ENCODE measurements at places on chromosomes 4 and X.

DNA sequence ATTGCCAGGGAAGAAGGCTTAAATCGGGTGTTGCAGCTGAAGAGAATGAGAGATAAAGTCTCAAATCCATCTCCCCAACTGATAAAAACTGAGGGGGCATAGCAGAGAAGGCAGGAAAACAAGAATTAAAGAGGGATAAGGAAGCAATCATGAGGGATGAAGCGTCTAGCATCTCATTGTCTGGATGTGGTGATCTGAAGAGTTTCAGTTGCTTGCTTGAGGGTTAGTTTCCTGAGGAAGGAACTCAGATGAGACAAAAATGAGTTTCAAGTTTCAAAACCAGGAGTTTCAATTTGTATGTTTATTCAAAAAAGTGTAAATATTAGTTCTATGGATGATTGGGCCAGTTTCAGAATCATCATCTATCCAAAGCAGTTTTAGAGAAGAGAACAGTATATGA lies 496.9 kb downstream of the RAB28 start:
- no peak for DNase-seq

GRCh38 chrX:63275127-63275526 lies 76.0 kb downstream of the SPIN4 start:
- no peak for DNase-seq

- DNase-seq, result no peak
These were observed 1.3 kb downstream of the TBL1X start for GRCh38 chrX:9466124-9466495.

GRCh38 chr4:102343964-102344519 lies 1.2 kb downstream of the SLC39A8 start:
- DNase-seq, result no peak

- DNase-seq, result no peak
These were observed 23.4 kb upstream of the SLC10A7 start for GRCh38 chr4:146545102-146545501.

- DNase-seq, result no peak
These were observed 28.6 kb upstream of the KIAA1210 start for GRCh38 chrX:119156241-119156640.

- DNase-seq, result no peak
These were observed 708.6 kb downstream of the C4orf33 start for GRCh38 chr4:129804461-129804981.

DNA sequence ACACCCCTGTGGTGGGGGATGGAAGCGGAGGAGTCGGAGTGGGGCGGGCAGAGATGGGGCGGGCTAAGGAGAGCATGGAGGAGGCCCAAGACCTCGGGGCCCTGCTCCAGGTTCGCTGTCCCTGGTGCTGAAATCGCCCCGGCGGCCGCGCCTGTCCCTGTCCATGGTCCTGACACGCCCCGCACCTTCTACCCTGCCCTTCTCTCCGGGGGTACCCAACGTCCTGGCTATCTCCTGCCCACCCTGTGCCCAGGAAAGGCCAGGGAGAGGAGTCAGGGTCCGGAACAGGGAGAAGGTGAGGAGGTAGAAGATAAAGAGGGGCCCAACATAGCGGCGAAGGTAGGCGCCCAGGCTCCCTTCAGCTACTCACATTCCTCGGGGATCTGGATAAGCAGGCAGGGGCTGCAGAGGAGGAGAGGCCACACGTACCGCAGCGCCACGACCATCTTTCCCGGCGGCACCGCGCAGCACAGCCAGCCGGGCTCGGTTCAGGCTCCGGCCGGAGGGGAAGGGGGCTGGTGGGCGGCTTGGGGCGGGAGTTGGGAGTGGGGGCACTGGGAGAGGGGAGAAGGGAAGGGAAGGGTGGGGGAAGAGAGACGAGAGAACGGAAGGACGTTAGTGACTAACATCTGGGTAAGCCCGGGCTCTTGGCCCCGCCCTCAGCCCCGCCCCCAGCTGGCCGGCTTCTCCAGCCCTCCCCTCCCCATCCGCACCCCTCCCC lies 10.4 kb downstream of the L1CAM start:
- peak; percentile 54 for DNase-seq

GRCh38 chr4:124903995-124904722 lies 191.6 kb upstream of the ANKRD50 start:
- no peak for DNase-seq

- DNase-seq, result no peak
These were observed 24.4 kb downstream of the TXK start for GRCh38 chr4:48109413-48110263.

DNA sequence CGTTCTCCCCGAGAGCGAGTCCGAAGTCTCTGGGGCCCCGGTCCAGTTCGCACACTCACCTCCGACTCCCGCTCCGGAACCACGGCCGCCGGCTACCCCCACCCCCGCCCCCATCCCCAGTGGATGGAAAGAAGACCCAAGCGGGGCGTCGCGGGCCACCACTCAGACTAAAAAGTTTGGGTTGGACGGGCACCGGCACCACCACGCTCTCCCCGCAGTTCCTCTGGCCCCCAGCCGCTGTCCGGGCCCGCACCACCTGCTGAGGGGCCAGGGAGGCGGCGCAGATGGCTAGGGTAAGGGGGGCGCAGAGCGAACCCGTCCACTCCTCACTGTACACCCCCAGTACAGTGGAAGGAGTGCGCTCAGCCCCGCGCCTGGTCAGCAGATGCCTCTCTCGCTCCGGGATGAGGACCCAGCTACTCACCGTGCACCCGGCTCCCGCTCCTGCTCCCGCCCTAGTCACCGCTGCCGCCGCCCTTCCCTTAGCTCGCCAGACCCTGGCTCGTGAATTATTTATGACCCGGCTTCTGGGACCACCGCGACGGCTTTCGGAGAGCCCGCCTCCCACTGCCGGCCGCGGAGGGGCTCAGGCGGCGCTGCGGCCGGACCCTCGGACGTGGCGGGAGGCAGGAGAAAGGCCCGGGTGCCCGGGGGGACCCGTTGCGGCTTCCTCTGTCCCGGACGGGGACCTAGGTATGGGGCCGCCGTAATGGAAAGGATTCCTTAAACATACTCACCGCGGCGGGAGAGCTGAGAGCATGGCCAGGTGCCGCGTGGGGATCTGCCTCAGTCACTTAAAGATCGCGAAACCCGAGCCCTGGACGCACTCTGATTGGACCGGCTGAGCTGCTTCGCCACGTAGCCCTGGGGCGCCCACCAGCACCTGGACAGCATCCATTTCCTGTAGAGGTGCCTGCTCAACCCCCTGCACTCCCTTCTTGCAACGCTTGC lies at the start of gene PROM1:
PROM1 (minus strand) TSS at position 783 of the 951 bp plus-strand sequence. CDS start 8,117 bp downstream, outside the sequence.
- DNase-seq, result no peak

- DNase-seq, result no peak
These were observed 139.2 kb downstream of the PCDH18 start for GRCh38 chr4:137393044-137393443.

GRCh38 chr4:76198411-76199237 lies 15.0 kb downstream of the SCARB2 start:
- DNase-seq, result no peak

GRCh38 chr4:119040261-119040660 lies 95.4 kb upstream of the MYOZ2 start:
- DNase-seq, result no peak

DNA sequence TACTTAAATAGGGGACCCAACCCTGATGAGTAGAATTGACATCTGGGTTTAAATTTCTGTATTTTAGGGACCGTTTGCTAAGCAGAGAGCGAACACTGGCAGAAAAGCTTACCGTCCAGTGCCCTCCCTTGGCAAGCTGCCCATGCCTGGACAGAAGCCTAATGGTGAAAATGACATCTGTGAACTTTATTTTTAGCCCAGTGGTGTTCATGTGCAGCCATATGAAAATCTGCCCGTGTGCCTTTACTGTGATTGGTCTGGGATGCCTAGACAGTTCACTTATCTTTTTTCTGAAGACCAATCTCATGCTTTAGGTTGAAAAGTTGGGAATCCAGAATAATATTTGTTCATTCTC lies 1.1 kb downstream of the STBD1 start:
- DNase-seq, result no peak

DNA sequence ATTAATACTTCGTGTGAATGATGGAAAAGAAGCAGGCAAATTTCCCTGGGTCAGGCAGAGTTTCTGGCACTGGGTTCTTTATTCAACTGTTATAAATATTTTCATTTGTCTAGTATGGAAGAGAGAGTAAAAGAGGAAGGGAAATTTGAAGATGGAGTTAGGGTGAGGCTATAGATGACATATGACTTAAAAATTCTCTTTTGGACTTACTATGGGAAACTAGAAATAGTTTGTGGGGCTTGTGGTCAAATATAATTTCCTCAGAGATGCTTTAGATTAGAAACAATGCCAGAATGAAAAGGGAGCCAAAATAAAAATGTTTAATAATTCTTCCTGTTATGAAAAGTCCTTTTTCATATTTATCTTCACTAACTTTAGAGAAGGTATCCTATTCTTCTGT lies 103.2 kb downstream of the GC start:
- DNase-seq, result no peak

GRCh38 chrX:37815366-37815765 lies 32.0 kb downstream of the DYNLT3 start:
- no peak for DNase-seq

DNA sequence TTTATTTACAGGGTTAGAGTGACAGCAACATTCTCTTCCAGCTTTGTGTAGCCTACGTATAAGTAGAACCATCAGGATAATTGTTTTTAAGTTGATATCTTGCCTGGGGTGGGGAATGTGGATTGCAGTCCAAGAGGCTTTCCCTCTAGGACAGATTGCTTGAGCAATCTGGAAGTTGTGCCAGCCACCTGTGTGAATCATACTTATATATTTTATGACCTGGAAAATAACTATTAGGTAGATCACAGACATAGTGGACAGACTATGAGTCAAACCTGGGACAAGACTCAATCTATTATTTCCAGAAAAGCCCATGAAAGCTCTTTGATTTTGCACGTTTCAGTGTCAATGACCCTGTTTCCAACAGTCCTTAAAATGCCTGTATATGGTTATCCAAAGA lies 98.9 kb downstream of the TLL1 start:
- no peak for DNase-seq

GRCh38 chr4:62262676-62263075 lies 1062.5 kb downstream of the ADGRL3 start:
- DNase-seq, result no peak

GRCh38 chr4:41050880-41051775 lies 163.2 kb downstream of the APBB2 start:
- DNase-seq, result no peak

DNA sequence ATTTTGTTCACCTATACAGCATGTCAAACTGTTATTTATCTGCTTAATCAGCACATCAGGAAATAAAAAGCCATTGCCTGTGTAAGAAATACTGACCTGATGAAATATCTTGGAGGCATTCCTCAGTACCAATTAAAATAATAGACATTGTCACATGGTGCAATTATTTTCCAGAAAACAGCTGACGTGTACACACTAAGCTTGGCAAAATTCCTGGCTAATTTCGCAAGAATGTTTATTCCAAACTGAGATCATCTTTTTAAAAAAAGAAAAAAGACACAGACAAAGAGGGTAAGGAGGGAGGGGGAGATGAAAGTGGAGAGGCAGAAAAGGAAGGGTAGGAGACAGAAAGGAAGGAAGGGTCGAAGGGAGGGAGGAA lies 61.9 kb upstream of the NFKB1 start:
- no peak for DNase-seq

DNA sequence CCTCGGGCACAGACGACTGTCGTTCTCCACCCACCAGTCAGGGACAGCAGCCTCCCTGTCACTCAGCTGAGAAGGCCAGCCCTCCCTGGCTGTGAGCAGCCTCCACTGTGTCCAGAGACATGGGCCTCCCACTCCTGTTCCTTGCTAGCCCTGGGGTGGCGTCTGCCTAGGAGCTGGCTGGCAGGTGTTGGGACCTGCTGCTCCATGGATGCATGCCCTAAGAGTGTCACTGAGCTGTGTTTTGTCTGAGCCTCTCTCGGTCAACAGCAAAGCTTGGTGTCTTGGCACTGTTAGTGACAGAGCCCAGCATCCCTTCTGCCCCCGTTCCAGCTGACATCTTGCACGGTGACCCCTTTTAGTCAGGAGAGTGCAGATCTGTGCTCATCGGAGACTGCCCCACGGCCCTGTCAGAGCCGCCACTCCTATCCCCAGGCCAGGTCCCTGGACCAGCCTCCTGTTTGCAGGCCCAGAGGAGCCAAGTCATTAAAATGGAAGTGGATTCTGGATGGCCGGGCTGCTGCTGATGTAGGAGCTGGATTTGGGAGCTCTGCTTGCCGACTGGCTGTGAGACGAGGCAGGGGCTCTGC lies 7.9 kb upstream of the MSANTD1 start:
- DNase-seq, result no peak

- no peak for DNase-seq
These were observed 481 bp downstream of the UTP3 start for GRCh38 chr4:70688795-70689231.

DNA sequence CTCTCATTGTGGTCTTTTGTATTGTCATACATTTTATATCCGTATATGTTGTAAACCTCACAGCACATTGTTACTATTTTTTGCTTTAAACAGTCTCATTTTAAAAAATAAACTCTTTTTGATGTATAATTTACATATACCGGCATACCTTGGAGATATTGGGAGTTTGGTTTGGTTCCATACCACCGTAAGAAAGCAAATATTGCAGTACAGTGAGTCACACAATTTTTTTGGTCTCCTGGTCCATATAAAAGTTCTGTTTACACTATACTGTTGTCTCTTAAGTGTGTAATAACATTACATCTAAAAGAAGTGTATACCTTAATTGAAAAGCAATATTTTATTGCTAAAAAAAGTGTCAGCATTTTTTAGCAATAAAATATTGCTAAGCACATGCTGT lies 70.0 kb downstream of the KDM6A start:
- DNase-seq, result no peak

GRCh38 chr4:102825261-102826091 lies 1.9 kb downstream of the UBE2D3 start:
- DNase-seq, result no peak

DNA sequence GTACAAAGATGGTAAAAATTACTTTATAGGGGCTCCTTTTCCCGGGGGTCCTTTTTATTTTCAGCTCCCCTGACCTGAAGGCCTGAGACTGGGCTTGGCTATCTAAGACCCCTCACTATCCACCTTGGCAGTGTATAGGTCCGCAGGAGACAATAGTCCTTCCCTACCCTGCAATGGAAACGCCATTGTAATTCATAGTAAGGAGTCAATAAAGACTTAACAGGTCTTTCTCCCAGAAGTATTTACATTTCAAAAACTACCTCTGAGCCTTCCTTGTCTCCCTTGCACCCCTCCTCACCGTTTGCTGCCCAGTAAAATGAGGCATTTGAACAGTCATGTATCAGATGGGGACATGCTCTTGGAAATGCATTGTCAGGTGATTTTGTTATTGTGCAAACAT lies 401.2 kb upstream of the CNKSR2 start:
- DNase-seq, result no peak

DNA sequence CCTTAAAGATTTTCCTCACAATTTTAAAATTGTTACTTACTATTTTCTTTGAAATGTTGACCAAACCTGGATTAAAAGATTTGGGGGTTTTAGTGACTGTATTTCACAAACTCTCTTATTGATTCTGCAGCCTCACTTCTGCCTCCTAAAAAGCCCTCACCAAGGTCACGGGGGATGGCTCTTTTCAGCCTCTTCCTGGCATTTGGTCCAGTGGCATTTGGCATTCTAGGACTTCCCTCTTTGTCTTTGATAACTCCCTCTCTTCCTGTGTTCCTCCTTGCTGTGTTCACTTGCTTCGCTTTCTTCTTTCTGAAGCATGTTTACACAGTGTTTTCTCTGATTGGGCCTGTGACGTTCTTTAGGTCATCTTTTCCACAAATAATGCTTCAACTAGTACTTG lies 21.5 kb downstream of the PKD2 start:
- DNase-seq, result no peak
